ENCODE measurements at places on chromosomes 6 and 20.

- DNase-seq = no peak
Observed at GRCh38 chr20:15756002-15756753, 817.1 kb downstream of the KIF16B start.

GRCh38 chr20:44021186-44021585 lies 106.5 kb downstream of the TOX2 start:
- DNase-seq = no peak

- DNase-seq = peak; percentile 51
Observed at GRCh38 chr6:26196846-26197635, 109.8 kb downstream of the HFE start.

DNA sequence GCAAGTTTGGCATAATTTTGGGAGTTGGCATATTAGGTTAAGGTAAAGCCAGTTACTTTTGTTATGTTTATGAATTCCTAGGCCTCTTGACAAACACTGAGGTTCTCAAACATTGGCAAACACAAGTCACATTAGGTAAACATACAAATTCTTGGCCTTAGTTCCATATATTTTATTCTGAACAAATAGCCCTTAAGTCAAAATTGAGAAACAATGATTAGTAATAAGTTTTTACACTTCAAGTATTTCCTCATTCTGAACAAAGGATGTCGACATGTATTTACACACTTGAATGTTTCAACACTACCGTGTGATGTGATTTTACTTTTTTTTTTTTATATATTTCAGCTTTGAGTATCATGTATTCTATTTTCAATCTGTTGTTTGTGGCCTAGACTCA lies 3.8 kb upstream of the ECHDC1 start:
- DNase-seq = no peak

GRCh38 chr6:150876598-150876997 lies 11.1 kb downstream of the MTHFD1L start:
- DNase-seq = no peak

DNA sequence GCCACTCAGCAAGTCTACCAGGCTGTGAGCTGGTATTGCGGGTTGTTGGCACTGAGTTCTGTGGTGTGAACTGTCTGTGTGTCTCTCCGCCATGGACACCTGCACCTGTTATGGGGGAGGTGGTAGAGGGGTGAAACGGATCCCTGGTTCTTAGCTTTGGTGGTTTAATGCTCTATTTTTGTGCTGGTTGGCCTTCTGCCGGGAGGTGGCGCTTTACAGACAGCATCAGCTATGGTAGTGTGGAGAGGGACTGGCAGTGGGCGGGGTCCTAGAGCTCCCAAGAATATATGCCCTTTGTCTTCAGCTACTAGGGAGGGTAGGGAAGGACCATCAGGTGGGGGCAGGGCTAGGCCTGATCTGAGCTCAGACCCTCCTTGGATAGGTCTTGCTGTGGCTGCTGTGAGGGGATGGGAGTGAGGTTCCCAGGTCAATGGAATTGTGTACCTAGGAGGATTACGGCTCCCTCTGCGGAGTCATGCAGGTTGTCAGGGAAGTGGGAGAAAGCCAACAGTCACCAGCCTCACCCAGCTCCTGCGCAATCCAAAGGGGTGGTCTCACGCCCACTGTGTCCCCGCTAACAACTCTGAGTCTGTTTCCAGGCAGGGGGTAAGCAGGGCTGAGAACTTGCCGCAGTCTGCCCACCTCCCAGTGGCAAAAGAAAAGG lies 154.3 kb downstream of the CCDC170 start:
- no peak for DNase-seq

DNA sequence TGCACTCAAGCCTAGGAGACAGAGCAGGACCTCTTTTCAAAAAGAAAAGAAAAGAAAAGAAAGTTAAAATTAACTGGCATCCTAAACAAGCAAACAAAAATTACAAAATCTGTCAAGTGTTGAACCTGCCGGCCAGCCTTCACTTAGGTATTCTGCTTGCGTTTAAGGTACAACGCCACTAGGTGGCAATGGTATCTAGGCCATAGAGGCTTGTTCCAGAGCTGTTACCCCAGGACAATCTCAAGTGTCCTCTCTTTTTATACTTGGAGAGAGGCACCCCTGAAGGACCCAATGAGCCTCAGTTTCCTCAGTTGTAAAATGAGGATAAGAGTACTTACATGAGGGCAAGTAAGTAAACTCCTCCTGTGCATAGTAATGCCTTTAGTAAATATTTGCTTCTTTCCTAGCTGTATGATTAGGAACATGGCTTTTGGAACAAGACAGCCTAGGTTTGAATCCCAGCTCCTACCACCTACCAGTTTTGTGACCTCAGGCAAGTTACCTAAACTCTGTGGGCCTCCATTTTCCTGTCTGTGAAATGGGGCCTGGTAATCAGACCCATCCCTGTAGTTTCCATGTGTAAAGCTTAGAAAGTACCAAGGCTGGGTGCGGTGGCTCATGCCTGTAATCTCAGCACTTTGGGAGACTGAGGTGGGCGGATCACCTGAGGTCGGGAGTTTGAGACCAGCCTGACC lies 5.8 kb upstream of the PACSIN1 start:
- no peak for DNase-seq

DNA sequence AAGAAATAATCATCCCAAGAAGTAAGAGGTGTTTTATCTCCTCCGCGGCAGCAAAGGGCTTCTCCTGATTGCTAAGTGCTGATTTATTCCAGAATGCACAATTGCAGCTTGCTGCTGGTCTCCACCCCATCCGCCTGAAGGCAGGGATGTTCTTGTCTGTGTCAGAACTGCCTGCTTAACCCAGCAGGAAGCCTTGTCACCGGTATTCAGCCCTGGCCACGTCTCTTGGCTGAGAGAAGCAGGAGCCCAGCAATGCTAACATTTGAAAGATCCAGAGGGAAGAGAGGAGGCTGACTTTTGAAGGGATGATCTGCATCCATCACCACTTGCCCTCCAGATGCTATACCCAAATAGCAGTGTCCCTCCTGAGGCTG lies 4.2 kb downstream of the SCML4 start:
- DNase-seq = no peak

GRCh38 chr20:20369250-20370093 lies 1.6 kb downstream of the INSM1 start:
- no peak for DNase-seq

DNA sequence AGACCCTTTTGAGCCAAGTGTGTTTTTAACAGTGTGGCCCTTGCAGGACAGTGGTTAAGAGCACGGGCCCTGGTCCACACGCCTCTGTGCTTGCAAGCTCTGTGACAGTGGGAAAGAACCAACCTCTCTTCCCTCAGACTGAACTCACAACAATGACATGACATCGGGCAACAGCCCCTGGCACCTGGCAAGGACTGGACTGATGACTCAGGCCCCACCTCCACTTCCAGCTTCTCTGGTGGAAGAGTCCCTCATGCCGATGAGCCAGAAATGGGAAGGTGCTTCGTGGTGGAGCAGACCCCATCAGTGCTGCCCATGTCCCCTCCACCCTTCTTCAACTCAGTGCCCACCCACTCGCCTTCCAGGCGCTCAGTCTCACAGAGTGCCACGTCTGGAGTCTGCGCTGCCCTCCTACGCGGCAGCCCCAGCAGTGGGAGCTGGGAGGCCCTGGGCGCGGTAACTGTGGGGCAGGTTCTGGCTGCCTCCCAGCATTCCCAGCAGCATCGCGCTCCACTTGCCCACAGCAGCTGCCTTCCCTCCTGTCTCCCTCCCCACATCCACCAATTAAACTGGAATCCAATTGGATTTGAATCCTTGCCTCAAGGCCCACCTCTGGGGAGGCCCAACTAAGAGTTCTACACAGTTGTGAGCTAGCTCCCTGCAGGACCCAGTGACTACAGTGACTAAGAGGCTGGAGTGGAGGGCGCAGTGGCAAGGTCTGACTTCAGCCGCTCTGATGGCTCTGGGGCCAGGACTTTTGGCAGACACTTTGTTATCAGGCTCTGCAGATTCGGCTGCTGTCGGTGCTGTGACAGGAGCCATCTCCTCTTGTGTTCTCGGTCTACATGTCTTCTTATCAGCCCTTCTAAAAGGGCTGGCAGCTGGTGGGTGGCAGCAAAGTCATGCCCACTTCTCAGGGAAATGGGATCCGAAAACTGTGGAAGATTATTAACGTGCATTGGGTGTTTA lies 156.8 kb upstream of the MLN start:
- no peak for DNase-seq

DNA sequence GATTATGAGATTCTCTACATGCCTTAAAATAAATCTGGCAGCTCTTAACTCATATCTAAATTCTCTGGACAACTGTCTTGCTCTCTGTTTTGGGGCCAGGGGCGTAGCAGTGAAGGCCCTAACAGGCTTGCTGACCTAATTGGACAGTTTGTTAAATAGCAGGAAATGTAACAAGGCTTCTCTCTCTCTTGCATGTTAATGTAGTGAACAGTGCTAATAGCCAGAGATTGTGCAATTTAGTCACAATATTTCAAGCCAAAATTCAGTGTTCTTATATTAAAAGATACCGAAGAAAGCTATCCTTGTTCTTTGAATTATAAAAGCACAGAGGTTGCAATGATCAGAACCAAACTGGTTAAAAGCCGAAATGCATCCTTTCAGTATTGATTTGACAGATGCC lies 3.0 kb downstream of the PPP1R3D start:
- DNase-seq = peak; percentile 43

DNA sequence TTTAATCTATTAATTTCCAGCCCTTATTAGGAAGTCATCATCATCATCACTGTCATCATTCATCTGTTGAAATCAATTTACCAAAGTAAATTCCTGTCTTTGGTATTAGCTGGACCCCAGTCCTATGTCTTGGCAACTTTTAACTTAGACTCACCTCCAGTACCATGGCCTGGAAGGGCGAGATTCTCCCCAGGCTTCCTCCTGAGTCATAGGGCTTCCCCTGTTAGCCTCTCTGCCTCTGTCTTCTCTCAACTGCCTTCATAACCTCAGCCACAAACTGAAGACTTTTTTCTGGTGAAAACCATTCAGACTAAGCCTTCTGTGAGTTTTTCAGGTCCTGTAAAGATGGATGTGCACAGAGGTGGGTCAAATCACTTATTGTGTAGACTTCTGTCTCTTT lies 95.0 kb downstream of the NKAIN2 start:
- DNase-seq = no peak

- DNase-seq = no peak
Observed at GRCh38 chr6:84522135-84522549, 242.3 kb downstream of the TBX18 start.

GRCh38 chr20:31695849-31696804 lies 26.5 kb downstream of the BCL2L1 start:
- DNase-seq = no peak

DNA sequence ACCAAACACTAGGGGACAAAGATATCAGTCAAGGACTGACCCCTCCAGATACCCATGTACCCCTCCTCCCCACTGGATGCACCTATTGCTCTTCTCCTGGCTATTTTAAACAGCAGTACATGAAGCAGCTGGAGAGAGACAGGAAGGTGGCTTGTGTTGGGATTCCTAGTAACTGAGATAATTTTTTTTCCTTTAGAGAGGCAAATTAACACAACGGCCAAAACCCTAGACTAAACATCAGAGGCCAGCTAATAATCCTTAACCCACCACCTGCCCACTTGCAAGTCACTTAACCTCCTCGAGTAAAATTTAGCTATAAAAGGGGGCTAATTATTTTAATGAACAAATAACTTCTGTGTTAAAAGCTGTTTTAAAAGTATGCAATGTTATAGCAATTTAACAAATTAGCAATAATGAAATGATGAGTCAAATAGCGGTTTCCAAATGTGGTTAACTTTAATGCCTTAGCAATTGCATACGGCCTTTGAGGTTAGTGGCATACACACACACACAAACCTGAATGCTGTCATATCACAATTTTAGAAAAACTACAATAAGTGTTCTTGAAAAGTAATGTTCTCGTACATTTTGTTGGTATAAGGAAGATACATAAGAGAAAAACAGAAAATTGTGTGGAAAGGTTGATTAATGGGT lies 151.7 kb downstream of the FRK start:
- no peak for DNase-seq

- no peak for DNase-seq
Observed at GRCh38 chr6:78781001-78781400, 86.3 kb upstream of the IRAK1BP1 start.

DNA sequence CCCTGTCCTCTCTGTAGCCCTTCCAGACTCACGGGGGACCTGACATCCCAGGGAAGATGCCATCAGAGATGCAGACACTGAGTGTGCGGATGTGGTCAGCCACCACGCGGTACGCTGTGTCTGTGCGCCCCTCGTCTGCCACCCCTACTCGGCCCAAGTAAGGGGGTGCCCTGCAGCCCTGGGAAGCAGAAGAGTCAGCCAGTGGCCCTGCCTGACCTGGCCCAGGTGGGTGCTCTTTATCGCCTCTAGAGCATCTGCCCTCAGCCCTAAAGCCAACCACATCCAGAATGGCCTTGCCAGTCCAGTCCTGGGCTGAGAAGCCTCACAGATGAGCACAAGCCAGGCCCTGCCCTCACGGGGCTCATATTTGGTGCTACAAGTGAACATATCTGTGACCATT lies 5.9 kb downstream of the AARS2 start:
- no peak for DNase-seq

All from anterior cingulate cortex (tissue), 58 donors.